ENCODE measurements at places on chromosomes 4 and X.

DNA sequence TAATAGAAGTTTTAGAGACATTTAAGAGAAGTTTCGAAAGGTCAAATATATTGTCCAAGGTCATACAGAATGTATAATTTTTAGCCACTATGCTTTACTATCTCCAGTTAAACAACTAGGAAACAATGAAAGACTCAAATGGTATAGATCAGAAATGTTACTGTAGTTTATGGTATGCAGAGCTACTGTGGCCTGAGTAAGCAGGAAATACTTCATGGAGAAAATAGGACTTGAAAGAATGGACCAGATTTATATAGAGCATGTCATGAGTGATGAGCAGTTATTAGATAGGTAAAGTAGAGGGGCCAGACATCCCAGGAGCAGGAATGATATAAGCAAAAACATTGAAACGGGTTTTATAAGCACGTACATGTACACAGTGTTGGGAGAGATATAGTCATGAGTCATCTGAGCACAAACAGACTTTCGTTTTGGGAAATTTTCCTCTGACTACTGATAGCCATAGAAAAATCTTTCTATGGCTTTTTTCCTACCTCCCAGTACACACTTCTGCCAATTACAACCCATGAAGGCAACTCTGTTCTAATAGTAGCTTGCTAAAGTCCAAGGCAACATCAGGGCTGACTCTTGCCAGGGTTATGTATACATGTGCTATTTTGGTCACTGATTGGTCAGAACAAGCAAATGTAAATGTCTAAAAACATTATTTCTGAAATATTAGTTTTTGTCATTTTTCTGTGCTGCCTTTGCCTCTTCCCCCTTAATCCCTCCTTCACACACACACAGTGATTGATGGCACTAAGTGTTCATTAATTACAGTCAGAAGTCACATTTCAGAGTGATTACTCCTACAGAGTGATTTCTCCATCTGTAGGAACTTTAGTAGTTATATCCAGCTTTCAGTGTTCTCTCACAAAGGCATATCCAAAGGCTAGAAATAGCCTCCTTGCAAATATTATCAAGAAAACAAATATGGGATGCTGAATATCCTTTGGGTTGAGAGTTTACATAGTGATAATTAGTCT, 198.7 kb downstream of the ENOX2 start:
- no peak for DNase-seq

- DNase-seq: no peak
These were observed 298.8 kb upstream of the CTSO start for GRCh38 chr4:156252358-156252921.

DNA sequence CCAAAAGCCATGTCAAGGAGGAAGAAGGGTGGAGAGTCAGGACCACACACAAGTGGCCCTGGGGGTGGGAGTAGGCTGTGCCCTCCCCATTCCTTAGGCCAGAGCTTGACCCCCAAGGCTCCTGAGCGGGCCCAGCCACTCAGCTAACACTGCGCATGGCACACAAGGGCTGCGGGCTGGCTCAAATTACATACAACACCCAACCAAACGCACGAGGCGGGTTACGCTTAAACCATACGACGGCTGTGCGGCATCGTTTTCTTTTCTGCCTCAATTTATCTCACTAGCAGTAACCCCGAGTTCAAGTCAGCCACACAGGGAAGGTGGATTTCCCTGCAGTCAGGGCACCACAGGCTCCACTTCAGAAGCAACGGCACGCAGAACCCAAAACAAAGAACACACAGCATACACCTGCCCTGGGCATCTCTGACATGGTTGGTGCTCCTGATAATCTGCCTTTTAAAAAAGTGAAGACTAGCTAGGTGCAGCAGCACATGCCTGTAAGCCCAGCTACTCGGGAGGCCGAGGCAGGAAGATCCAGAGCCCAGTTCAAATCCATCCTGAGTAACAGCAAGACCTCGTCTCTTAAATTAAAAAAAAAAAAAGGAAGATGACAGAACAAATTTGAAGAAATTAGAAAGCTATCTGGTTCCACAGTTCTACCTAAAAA, 2.9 kb downstream of the GAK start:
- DNase-seq: no peak

GRCh38 chr4:169632896-169633295, 12.5 kb downstream of the CLCN3 start:
- DNase-seq: no peak

GRCh38 chrX:123964156-123964834, 2.8 kb downstream of the STAG2 start:
- DNase-seq: no peak

- DNase-seq: no peak
These were observed 16.4 kb downstream of the HAND2 start for GRCh38 chr4:173513651-173514050.

DNA sequence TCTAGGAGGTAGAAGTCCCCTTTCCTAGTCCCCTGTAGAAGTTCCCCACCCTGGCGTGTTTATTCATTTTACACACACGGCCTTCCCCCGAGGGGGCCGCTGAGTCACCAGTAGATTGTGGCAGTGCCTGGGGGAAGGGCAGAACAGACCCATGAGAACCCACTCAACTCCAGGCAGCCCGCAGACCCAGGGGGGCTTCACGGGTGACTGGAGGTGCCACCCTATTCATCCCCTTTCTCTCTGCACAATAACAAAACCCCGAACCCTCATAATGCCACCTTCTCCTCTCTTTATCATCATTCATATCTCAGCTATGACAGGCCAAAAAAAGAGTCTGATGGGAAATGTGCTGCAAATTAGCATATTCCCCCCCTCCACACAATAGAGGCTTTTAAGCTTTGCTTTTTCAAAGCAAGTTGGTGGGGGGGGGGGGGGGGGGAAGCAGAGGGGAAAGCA, 20.4 kb upstream of the GPM6B start:
- DNase-seq: no peak

DNA sequence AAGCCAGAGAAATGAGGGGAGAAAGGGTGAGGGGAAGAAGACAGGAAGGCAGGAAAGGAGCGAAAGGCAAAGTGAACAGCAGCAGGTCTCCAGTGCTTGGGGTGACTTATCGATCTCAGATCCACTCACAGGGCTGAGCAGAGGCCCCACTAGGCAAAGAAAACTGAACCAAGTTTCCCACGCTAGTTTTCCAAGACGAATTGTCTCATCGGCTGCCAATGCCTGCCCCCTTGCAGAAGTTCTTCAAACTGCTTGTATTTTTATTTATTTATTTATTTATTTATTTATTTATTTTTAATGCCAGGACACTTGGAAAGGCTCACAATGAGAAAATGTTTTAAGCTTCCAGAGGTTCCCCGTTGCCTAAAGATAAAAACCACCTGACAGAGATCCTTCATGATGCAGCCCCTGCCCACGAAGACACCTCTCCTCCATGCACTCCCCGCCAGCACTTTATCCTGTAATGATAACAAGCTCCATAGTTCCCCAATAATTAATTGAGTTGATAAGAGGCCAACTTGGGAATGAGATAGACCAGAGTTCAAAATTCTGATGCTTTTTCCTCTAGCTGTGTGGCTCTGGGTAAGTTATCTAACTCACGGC, 43.2 kb downstream of the QDPR start:
- peak; percentile 6 for DNase-seq

- no peak for DNase-seq
These were observed 1393.9 kb downstream of the ARAP2 start for GRCh38 chr4:34850421-34850820.

- no peak for DNase-seq
These were observed 78.8 kb upstream of the FAT4 start for GRCh38 chr4:125235971-125236370.

DNA sequence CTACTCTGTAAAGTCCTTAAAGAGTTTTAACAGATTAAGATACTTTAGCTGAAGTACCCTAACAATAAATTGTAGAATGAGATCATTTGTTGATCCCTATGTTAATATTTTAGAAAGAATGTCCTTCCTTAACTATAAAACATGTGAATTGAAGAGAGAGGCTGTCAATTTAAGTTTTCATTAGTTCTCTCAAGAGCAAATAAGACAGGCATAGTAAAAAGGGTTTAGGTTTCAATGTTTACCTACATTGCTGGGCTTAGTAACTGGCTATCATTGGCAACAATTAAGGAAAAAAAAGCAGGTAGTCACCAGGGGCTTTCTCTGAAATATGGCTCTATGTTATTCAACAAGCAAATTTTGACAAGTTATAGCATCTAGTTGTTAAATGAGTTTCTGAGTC, 91.5 kb downstream of the ATRX start:
- no peak for DNase-seq

DNA sequence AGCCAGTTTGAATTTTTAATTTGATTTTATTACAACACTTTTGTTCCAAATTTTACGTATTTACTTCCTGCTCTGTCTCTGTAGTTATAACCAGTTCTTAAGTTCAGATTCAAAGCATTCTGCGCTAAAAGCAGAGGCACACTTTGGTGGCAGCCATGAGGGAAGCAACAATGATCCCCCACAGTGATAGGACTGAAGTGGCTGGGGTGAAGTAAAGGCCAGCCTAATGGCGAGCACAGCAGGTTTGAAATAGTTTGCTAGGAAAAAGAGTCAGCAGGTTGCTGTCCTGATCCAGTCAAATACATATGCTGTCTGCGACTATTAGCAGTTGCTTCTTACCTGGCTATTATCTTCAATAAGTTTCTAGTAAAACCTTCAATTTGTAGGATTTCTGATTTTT, 176.3 kb downstream of the RPA4 start:
- DNase-seq: no peak
